ENCODE measurements at places on chromosomes 16 and 17.

DNA sequence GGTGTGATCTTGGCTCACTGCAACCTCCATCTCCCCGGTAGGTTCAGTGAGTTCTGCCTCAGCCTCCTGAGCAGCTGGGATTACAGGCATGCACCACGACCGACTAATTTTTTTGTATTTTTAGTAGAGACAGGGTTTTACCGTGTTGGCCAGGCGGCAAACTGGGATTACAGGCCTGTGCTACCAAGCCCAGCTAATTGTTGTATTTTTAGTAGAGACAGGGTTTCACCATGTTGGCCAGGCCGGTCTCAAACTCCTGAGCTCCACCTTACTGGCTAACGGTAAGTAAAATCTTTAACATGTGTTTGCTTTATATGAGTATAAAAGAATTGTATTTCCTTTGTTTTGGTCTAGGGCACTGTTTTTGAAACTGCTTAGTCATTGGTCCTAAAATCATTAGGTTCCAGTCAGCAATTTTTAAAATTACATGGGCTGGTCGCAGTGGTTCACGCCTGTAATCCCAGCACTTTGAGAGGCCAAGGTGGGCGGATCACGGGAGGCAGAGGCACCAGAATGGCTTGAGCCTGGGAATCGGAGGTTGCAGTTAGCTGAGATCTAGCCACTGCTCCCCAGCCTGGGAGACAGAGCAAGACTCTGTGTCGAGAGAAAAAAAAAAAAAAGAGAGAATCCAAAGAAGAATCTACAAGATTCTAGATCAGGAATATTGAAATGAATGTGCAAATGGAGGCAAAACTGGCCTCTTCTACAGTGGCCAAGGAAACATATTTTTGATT lies 3.6 kb downstream of the FLYWCH1 start:
- DNase-seq, result no peak

- no peak for DNase-seq
These were observed 57.8 kb upstream of the MMP2 start for GRCh38 chr16:55421226-55421625.

DNA sequence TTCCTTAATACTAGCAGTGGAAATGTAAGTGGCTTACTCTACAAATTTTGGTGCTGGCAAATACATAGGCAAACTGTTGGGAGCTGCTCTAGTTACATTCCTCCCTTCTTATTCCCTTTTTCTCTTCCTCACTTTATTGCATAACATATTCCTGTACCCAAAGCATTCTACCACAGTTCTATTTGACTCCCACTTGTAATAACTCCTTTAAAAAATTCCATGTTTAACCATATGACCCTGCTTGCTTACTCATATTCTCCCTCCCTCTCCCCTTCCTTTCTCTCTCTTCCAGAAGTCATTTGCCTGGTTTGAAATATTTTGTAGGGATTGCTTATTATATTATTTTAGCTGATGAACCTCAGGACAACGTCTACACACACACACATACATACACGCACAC lies 22.7 kb downstream of the NQO1 start:
- no peak for DNase-seq

DNA sequence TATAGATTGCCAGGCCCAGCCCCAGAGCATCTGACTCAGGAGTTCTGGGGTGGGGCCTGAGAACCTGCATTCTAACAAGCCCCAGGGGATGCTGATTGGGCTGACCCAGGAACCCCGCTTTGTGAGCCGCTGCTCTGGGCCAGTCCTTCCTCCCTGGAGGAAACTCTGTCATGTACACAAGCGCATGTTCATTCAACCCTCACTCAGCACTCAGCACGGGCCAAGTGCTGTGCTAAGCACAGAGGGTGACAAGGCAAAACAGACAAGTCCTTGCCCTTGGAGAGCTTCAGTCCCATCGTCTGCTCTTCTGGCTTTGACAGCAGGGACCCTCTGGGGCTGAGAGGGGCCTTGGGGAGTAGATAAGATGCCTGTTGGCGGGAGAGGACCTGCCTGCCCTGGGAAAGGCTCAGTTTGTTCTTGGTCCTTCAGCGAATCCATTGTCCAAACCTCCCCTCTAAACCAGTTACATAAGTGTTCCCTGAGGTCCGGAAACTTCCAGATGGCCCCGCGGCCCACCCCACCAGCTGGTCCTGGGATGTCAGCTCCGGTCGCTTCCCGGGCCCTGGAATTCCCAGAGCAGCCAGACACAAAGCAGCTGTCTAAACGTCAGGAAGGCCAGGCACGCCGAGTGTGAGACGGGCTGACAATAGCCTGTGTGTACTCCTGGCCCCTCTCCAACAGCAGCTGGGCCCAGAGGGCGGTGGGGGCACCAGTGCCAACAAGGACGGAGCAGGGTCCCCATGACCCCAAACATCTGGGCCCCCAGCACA lies 88.8 kb downstream of the ZDHHC7 start:
- peak; percentile 22 for DNase-seq

GRCh38 chr17:34667656-34668055 lies 88.3 kb downstream of the TMEM132E start:
- no peak for DNase-seq

DNA sequence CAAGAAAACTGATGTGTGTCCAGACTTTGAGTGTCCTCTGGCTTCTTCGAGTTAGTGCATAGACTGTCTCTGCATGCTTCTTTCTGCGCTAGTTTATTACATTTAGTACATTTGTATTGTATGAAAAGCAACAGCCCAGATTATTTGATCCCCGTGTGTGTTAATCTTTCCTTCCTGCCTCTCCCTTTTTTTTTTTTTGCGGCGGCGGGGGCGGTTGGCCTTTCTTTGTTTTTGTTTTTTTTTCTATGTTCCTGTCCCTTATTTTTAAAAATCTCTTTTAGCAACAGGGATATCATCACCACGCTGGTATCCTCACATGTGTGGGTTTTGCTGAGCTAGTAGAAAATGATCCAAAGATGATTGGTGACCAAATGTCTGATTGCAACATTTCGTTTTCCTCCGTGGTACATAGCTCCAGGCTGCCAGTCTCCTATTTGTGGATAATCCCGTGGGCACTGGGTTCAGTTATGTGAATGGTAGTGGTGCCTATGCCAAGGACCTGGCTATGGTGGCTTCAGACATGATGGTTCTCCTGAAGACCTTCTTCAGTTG lies 9.4 kb downstream of the SCPEP1 start:
- no peak for DNase-seq

DNA sequence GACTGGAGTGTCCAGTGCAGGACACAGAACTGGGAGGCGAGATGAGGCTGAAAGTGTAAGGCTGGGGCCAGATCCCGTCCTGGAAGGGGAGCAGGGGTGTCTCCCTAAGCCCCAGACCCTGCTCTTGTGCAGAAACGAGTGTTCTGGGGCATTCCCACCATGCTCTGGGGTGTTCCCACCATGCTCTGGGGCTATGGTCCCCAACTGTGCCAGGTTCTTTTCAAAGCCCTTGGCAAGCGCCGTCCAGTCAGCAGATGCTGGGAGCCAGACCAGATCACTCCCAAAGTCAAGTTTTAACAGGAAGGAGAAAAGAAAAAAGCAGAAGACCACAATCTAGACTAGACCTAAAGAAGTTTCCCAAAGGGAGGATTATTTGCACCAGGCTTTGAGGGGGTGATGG lies 2.5 kb downstream of the TAX1BP3 start:
- no peak for DNase-seq

DNA sequence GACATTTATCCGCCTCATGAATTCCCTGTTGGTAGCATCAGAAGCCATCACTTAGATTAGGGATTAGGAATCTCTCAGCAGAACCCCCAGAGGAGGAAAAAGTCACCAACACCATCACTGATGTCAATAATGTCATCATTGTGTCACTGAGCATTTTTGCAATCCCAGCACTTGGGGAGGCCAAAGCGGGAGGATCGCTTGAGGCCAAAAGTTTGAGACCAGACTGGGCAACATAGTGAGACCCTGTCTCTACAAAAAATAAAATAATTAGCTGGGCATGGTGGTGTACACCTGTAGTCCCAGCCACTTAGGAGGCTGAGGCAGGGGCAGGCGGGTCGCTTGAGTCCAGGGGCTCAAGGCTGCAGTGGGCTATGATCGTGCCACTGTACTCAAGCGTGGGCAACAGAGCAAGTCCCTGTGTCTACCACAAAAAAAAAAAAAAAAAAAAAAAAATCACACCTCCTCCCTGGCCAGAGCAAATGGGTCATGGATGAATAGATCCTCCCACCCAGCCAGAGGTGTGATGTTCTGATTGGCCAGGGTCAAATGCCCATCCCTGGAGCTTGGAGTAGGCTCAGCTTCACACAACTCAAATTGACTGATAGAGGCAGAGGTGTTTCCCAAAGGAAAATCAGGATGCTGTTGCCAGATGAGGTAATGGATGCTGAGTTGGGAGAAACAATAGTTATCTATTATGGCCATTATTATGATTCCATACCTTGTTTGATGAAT lies 31.6 kb downstream of the VWA3A start:
- no peak for DNase-seq

DNA sequence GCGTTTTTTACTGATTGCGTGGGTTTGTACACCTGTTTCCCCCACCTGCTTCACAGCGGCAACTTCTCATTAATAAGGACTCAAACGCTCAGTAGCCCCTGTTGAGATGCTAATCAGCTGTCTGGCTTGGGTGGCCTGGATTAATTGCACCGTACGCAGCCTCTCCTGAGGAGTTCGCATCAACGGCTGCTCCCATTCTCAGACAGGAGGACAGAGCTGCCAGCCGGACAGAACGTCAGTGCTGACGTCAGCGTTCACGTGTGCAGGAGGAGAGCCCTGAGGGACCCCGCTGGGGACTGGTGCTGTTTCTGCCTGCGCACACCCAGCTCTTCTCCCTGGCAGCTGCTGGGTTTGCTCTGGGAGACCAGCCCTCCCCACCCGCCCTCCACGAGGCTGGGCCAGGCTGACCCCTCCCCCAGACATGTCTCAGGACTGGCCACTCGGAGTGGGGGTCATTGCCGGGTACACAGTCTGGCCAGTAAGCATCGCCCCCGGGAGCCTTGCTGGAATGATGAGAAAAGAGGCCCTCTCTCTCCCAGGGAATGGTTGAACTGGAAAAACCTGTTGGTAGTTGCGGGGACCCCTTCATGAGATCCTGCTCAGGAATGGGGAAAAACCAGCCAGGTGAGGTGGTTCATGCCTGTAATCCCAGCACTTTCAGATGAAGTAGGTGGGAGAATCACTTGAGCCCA lies 5.7 kb upstream of the BANP start:
- DNase-seq, result peak; percentile 69

DNA sequence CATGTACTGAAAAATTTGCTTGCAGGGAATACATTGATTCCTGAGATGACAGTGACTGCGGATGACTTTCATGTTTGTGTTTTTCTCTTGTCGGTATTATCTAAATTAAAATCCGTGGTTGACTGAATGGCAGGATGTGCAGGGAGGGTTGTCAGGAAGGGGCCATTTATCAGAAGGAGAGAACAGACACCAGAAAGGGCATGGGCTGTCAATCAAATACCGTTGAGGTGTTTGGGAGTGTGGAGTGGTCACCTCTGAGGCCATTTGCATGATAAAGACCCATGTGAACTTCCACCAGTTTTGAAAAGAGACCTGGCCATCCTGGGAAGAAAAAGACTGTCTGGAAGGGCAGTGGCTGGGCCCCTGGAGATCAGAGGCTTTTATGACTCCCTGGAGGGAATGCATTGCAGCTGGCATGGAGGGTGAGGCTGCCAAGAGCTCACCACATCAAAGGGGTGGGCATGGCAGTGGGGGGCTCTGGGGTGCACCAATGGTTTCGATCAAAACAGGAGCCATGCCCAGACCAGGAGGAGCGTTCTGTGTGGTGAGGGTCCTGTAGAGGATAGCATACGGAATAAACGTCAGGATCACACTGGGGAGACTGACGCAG lies 67.1 kb downstream of the CYLD start:
- DNase-seq, result no peak

- DNase-seq, result no peak
These were observed 86.8 kb downstream of the WWP2 start for GRCh38 chr16:69848637-69849545.

- no peak for DNase-seq
These were observed 19.7 kb upstream of the LRRC37A3 start for GRCh38 chr17:64938925-64939474.

DNA sequence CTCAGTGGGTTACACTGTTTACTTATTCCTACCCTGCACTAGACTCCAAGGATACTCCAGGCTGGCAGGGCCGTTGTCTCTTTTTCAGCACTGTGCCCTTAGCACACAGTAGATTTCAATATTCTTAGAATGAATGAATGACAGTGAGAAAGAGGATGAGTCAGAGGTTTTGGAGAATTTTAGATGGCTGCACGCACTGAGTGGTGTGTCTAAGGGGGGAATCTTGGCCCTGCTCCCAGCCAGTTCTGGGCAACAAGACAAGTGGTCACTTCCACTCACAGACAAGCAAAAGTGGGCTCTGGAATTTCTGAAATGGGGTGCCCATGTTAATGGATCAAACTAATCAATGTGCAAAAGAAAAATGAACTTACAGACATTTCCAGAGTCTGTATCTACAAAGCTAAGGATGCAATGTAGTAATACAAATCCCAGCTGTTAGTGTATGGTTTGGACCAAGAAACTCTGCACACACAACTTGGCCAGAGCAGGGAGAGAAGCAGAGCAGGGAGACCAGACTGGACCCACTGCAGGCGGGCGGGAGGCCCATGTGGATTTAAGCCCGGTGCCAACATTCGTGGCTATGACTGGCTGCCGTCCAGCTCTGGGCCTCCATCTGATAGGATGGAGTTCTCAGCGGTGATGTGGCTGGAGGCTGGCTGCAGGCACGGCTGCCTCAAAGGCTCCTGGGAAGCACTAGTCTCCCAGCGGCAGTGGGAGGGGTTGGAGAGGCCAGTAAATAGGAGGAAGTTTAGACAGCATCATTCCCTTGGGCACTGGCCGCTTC lies 95.6 kb upstream of the CDYL2 start:
- no peak for DNase-seq

DNA sequence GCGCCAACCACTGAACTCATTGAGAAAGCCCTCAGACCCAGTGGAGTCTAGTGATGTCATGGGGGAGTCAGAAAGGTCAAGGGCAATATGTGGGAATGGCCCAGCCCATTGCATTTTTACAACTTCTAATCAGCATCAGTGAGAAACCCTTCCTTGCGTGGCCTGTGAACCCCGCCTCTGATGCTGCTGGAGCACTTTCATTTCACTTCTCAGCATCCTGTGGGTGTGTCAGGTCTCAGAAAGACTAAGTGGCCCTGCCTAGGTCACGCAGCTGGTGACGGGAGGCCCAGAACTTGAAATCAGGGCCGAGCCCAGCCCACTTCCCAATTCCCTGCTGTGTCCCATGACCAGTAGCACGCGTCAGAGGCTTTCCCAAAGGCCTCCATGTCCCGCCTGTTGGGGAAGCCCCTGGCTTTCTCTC lies 6.1 kb downstream of the DNAI2 start:
- no peak for DNase-seq

- peak; percentile 67 for DNase-seq
These were observed 12.7 kb upstream of the STAC2 start for GRCh38 chr17:39238311-39238972.

GRCh38 chr16:3951861-3952736 lies 71.6 kb upstream of the CREBBP start:
- DNase-seq, result no peak

Measured in NCI-H1105 treated with DMSO at 0.1 percent for 48 hours (cell line).